ENCODE measurements at places on chromosomes 1 and 21.
A peak's percentile ranks its signal among the peaks of the same experiment; 100 is the strongest.

GRCh38 chr1:196910215-196910614 is 22.4 kb downstream of the CFHR4 start:
- DNase-seq, result no peak

DNA sequence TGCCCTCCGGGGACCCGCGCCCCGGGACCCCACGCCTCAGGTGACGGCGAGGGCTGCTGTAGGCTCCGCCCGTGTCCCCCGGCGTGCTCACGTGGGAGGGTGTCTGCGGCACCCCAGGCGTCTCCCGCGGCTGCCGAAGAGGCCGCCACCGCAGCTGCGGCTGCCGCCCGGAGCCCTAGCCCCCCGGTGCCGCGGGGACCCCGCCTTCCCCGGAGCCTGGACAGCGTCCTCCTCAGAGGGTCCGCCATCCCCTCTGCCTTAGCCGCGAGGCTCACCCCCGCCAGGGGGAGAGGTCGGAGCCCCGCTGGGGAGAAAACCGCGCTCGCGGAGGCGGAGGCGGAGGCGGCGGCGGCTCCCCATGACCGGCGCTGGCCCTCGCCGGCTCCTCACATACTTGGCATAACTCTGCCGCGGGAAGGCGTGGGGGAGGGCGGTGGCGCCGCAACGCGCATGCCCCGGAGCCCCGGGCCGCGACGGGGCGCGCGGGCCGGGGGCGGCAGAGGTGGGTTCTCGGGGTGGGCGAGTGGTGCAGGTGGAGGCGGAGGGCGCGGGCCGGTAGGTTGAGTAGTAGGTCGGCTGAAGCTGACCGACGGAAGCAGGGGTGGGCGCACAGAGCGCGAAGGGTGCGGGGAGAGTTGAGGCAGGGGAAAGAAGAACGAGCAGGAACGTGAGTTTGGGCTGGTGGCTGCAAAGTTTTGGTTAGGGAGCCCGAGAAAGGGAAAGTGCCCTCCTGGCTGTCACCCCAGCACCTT is 700 bp upstream of the SYDE2 start:
- DNase-seq, result no peak

DNA sequence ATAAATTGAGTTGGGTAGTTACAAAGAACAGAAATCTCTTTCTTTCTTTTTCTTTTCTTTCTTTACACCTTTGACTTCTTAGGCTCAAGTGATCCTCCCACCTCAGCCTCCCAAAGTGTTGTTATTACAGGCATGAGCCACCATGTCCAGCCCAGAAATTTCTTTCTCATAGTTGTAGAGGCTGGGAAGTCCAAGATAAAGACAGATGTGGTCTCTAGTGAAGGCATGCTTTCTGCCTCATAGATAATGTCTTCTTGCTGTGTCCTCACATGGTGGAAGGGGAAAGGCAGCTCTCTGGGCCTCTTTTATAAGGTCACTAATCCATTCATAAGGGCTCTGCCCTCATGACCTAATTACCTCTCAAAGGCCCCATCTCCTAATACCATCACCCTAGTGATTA is 64.0 kb upstream of the DNAJC6 start:
- DNase-seq, result no peak

DNA sequence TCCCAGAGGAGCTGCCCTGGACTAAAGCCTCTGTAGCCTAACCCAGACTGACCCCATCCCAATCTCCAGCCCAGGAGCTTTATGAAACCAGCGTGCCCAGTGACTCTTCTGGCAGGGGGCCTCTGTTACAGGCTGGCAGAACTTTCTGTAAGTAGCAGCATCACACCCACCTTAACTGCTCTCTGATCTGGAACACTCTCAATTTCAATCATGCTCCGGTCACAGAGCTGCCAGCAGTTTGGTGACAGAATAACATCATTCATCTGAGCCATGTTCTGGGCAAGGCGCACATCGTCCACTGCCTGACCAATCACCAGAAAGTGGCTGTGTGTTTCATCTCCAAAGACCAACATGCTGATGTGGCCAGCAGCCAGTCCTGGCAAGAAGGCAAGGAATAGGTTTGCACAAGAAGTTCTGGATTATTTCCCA is 14.7 kb downstream of the ADCY10 start:
- DNase-seq, result no peak

DNA sequence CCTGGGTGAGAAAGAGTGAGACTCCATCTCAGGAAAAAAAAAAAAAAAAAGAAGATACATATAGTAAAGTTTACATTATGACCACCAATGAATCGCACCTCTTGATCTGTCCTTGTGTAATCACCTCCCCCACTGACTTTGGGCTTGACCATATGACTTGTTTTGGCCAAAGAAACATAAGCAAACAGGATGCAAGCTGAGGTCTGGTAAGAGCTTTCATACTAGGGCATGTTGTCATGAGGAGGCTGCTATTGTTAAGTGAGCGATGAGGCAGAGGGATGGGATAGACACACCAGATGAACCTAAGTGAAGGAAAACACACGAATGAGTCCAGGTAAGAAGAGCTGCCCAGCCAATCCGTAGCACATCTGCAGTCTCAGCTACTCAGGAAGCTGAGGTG is 10.7 kb downstream of the ENAH start:
- no peak for DNase-seq

GRCh38 chr1:106998431-106999002 is 58.0 kb upstream of the PRMT6 start:
- no peak for DNase-seq

- DNase-seq, result peak; percentile 69
Observed at GRCh38 chr1:6003568-6004411, 11.6 kb upstream of the NPHP4 start.

- no peak for DNase-seq
Observed at GRCh38 chr21:14753466-14754258, 207.5 kb upstream of the SAMSN1 start.

DNA sequence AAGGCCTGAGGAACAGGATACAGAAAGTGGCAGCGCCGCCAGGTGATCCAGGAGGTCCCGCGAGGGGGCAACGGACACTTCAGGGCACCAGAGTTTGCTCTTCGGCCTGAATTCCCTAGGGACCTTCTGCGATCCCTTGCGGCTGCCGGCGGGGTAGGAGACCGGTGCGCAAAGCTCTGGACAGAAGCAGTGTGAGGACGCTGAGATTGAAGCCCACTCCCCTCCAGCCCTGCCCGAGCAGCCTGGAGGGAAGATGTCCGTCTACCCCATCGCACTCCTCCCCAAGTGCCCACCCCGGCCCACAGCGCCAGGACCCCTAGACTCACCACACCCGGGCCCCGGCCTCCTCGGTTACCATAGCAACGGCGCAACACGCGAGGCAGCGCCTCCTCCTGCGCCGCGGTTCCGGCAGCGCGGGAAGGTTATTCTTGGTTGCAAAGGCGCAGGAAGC is at the start of gene ANKRD45:
Gene ANKRD45, minus strand, starts transcription at position 361 of the 451 bp plus-strand sequence. CDS start 10,433 bp downstream, outside the sequence.
- DNase-seq, result no peak

GRCh38 chr1:2235300-2235998 is 7.3 kb downstream of the SKI start:
- DNase-seq, result no peak

DNA sequence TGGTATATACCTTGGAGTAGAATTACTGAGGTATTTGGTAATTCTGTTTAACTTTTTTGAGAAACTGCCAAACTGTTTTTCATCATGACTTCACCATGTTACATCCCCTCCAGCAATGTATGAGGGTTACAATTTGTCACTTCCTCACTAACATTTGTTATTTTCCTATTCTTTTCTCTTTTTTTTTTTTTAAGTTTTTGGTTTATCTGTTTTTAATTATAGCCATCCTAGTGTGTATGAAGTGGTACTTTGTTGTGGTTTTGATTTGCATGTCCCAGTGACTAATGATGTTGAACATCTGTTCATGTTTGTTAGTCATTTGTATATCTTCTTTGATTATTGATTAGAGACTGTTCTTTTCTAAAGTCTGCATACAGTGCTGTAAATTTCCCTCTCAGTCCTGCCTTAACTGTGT is 147.3 kb downstream of the HS2ST1 start:
- no peak for DNase-seq

- no peak for DNase-seq
Observed at GRCh38 chr1:51203874-51204245, 32.2 kb upstream of the RNF11 start.

- no peak for DNase-seq
Observed at GRCh38 chr1:160267284-160267991, 5.1 kb upstream of the DCAF8 start.
